Stimulated activated CD4-positive, alpha-beta T cell treated with anti-CD3 and anti-CD28 coated beads, Interleukin-15, amount 100 ng/mL, for 1 hour (primary cell): ENCODE measurements at places on chromosomes 3 and 15.

DNA sequence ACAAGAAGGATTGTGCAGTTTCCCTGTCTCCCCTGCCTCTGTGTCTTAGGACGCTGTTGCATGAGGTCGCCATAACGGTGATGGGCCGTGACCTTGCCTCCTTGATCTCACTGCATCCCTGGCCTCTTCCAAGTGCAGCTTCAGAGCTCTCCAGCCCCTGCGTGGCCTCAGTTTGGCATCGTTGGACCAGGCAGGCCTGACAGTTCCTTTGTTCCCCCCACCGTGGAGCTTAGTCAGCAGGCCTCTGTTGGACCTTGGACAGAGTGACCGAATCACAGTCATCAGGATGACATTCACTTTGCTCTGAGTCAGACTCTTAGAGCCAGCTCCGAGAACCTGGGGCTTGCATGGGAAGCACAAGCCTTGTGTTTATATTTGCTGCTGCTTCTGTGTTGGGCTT lies 139.4 kb downstream of the OPA1 start:
- no peak for DNase-seq

GRCh38 chr3:61761694-61762430 lies 200.5 kb downstream of the PTPRG start:
- DNase-seq, result no peak

DNA sequence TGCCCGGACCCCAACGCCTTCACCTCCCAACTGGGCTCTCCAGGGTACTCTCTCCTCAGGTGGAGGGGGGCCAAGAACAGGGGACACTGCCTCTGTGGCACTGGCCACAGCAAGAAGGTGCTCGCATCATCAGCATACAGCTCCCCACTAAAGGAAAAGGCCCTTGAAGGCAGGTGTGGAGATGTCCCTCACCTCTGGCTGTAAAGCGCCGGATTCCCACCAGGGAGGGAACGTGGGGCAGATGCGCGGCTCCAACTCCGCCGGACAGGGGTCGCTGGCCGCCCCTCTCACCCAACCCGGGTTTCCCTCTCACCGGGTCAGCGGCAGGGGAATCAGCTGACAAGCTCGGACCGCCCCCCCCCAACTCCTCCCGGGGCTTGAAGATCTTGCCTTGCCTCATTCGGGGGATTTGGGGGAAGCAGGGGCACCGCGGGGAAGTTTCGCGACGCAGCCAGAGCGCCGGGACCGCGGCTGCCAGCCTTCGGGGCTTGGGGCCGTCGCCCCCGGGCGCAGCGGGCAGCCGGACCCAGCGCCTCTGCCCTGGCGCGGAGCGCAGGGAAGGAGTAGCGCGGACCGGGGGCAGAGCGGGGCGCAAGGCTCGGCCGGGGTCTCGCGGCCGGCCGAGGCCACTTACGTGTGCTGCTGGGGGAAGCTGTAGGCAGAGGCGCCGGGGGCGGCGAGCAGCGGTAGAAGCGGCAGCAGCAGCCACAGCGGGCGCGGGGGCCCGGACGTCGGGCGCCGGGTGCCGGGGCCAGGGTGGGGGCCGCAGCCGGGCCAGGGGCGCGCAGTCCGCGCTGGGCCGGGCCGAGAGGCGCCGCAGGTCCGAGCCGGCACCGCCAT lies 630 bp downstream of the CACNA2D2 start:
- DNase-seq, result no peak

- DNase-seq, result no peak
Observed at GRCh38 chr3:32882189-32882588, 64.4 kb downstream of the TRIM71 start.

- DNase-seq, result no peak
Observed at GRCh38 chr3:155431856-155432570, 138.5 kb upstream of the STRIT1 start.

DNA sequence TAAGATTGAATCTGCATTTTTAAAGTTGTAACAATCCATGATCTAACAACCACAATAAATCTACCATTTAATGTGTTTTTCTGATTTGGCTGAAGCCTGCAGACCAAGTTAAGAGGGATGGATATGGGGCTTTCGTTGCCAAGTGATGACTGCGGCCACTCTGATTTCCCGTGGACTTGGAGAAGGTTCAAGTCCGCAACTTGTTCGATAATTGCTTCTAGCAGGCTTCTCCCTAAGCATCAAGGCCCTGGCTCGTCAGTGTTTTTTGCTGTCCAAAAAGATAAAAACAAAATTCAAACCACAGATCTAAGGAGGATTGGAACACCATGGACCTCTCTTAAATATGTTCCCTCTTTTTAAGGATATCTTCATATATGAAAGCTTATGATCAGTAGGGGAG lies 256.6 kb downstream of the CNTN3 start:
- no peak for DNase-seq

DNA sequence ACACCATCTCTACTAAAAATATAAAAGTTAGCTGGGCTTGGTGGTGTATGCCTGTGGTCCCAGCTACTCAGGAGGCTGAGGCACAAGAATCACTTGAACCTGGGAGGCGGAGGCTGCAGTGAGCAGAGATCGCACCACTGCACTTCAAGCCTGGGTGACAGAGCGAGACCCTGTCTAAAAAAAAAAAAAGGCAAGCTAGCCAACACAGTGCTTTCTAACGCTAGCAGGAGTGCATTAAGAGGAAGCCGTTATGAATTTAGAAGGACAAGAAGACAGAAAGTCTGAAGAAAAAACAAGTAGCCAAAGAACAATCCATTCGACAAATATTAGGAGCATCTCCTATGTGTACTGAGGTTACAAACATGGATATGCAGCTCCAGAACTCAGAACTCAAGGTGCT lies 28.6 kb downstream of the BHLHE40 start:
- no peak for DNase-seq

DNA sequence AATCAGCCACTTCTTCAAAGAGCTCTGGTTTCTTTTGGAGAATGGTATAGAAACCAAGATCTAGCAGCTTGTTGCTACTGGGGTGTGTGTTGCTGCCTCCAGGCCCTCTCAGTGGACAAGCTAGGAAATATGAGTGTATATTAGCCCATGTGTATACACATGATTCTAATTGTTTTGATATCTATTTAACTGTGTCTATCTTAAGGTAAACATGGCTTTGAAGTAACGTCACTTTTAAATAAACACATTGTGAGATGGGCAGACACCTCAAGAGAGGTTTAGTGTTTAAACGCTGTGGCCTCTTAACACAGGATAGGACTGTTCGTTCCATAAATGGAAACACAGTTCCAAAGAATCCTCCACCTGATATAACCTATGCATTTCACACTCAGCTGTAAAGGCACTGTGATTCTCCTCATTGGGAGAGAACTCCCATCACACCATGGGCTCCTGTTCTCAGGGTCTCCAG lies 87.0 kb downstream of the GMPS start:
- no peak for DNase-seq

DNA sequence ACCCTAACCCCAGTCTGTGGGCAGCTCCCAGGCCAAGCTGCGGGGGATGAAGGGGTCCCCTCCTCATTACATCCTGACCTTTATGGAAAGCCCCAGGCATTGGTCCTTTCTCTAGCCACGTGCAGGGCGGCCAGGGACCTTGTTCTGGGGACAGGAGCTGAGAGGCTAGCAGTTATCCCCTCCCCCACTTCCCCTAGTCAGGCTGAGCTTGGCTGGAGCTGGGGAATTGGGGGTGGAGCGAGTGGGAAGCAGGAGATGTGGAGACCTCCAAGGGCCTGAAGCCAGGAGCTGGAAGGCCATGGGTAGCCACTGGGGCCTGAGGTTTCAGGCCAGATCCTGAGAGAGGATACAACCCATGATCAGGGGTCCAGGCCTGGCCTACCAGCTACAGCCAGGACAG lies 45.8 kb downstream of the DNAH1 start:
- DNase-seq, result no peak

GRCh38 chr15:39555885-39556284 lies 25.0 kb upstream of the THBS1 start:
- DNase-seq, result no peak

DNA sequence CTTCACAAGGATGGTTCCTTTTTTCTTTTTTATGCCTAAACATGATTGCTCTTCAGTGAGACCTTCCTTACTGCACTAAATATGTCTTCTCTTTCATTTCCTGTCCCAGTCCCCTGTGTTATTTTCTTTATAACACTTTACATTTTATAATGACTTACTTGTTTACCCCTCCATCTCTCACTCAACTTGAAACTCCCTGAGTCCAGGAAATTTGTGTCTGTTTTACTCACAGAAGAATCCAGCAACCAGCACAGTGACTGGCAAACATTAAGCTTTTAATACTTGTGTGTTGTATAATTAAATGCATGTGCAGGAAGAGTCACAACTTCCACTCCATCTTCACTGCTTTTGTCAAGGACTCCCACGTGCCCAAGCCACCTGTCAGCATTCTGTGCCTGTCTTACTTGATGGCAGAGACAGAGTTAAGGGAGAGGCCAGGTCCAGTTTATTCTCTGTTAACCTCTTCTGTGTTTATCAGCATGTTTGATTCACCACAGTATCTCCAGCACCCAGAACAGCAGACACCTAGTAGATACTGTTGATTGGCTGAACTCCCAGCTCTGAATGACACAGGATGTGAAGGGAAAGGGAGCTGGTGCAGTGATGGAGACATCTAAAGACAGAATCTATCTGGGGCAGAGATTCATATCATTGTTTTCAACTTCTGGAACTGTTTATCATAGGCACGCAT lies 42.8 kb downstream of the SSR3 start:
- DNase-seq, result no peak

DNA sequence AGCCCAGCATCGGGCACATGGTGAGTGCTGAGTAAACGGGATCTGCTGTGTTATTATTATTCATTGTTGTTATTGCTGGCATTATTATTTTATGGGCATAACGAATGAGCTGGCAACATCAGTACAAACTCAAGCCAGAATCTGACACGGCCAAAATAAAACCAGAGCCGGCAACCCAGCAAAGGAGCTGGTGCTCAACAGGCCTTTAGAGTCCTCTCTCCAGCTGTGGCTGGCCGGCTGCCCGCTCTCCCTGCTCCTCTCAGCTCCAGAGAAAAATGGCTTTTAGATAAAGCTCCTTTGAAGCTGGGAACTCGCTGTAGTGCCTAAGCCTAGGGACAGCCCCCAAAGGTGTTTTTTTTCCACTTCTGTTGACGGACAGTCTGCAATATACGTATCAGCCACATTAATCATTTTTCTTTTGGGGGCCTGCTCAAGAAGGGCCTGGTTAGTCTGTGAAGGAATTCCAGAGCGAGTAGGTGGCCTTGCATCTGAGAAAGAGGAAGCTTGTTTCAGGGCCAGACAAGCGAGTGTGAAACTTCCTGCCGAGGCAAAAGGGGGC lies 193.9 kb upstream of the UBE2E1 start:
- no peak for DNase-seq

GRCh38 chr3:156665291-156665690 lies 9.1 kb upstream of the TIPARP start:
- no peak for DNase-seq

DNA sequence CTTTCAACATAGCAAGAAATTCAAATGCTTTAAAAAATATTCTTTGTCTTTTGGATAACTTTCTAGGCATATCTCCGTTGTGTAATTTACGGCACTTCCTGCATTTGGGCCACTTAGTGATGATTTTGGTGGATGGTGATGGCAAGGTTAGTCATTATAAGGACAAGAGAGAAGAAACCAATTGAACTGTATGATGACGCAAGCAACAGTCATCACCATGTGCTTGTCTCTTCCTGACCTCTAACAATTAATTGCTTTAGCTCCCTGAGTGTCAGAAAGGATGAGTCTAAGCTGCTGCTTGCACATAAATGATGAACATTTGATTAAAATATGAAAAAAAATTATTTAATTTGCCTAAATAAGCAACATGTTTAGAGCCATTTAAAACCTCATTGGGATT lies 11.3 kb upstream of the P2RY12 start:
- DNase-seq, result no peak

DNA sequence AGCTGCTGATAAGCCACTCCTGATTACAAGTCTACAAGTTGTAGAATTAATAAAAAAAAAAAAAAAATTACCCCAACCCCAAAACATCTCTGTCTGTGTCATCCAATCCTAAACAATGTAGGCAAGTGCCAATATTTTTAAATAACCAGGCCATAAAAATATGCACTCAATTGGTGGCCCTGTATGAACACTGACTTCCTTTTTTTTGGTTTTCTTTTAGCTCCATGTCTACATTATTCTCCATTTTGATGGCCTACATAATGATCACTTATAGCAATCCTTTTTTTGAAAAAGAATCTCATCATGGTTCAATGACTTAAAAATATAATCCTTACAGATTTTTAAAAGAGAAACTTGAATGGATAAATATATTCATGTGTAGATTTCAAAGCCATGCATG lies 72.1 kb downstream of the FOXP1 start:
- no peak for DNase-seq

DNA sequence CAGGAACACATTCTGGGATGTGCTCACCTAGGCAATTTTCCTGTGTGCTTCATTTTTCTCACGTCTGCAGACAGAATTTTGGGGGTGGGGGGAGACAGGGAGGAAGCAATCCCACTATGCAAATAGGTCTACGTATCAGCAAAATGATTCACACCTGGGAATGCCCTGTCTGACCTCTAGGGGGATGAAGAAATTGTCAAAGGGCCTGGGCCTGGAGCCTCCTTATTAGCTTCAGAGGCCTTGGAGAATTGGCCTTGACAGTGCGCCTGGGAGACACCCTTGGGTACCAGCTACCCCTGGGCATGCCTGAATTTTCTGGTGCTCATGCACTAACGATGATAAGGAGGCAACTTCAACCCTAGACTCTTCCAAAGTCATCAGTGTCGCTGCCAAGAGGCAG lies 207.5 kb downstream of the CADPS start:
- no peak for DNase-seq
